MM.1S (cell line): ENCODE measurements at places on chromosomes 12 and 14.

DNA sequence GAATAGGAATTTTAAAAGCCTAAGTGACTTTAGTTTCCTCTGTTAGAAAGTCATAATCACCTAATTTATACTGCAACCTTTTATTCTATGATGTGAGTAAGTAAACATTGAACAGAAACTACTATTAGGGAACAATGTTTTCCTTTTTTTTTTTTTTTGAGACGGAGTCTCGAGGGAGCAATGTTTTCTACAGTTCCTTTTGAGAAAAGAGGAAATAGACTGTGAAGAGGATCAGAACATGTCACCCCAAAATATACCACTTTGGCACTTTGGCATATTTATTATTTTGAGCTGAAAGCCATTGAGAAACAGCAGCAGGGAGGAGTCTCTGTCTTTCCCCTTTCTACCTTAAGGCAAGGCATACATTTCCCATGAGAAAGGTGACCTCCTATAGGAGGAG, 162.7 kb upstream of the CNOT2 start:
- no peak for DNase-seq

- DNase-seq, result no peak
Measured at GRCh38 chr14:100786131-100786530, 39.8 kb upstream of the MEG3 start.

DNA sequence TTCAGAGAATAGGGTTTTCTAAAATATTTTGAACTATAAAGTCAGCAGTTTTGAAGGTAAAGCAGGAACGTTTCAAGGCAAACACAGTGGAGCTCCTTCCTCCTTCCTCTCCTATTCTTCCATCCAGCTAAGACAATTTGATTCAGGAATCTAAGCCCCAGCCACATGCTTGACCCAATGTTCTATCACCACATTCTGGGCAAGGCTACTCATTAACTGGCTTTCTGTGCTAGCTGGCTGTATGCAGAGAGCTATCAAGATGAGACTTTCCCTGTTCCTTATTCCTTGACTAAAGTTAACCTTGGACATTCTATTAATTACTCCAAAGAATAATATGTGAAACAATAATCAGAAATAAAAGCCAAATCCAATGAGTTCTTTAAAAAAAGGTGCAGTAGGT, 266.9 kb downstream of the NOVA1 start:
- no peak for DNase-seq

DNA sequence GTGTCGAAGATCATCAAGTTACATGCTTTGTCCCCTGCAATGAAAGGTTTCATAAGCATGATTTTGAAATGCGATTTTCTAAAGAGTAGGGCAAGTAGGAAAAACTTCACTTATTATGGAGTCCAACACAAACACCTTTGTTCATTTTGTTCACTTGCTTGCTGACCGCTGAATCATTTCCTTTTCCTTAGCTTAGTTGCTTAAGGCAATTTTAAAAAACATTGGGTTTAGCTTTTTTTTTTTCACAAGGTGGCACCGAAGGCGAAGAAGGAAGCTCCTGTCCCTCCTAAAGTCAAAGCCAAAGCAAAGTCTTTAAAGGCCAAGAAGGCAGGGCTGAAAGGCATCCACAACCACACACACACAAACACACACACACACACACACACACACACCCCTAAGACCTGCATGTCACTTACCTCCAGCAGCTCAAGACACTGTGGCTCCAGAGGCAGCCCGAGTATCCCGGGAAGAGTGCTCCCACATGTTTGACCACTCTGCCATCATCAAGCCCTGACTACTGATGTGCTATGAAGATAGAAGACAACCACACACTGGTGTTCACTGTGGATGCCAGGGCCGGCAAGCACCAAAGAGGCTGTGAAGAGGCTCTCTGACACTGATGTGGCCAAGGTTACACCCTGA, 11.4 kb downstream of the MANSC1 start:
- DNase-seq, result no peak
